ENCODE measurements at places on chromosomes 6 and 20. TPM values are rescaled to one million over a fixed set of nuclear protein-coding genes. Genes with fewer than 3 reads are reported as not detected.

The ULBP2 gene
- total RNA-seq, result 0.66 TPM

- no peak for DNase-seq
Observed at GRCh38 chr6:13398421-13398994, 70.2 kb upstream of the TBC1D7 start.

- no peak for DNase-seq
Observed at GRCh38 chr20:45828589-45828988, 1.5 kb upstream of the TNNC2 start.

DNA sequence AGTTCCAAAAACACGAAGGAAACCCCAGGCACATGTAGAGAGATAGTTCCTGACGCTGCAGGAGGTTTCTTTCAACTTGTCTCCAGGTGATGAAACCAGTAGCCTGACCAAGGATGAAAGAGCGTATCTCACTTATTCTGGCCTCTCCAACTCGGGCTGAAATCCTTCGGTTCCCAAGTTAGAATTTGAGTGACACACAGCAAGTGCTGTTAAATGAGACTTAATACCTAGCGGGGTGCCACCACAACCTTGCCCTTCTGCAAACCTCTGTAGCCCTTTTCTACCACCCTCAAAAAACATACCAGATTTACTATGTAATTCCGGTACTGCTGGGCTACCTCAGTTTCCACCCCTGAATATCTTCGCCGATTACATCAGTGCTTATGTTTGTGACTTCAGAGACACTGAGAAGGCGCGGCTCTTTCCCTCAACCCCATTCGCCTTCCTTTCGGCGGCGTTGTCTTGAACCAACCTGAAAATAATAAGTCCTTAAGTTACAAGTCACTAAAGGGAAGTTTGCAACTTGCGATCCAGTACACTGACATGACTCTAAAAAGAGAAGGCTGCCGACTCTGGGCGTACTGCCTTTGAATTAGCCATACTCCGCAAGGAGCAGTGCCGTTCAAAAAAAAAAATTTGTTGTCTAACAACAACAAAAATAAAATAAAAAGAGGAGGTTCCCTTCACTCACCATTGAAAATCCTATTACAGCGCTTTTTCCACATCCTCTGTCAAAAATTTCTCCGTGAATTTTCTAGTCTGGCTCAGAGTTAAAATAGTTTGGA is 194.9 kb upstream of the ZNF184 start:
- DNase-seq, result no peak

DNA sequence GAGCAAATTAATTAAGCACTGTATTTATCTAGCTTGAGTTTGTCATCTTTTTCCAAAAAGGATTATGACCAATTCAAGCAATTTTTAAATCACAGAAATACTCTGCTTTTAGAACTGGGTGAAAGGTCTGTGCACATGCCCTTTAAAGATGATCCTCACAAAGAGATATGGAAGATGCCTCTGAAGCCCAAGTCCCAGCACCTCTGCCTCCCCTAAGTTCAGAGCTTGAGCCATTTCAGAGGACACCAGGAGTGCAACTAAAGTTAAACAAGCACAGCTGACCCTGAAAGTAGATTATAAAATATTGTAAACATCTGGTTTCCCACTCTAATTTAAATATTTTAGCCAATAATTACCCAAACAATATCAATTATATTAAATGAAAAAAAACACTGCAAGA is 139.5 kb upstream of the BEND6 start:
- DNase-seq, result no peak

The DUSP15 gene
- total RNA-seq, result 0.76 TPM

DNA sequence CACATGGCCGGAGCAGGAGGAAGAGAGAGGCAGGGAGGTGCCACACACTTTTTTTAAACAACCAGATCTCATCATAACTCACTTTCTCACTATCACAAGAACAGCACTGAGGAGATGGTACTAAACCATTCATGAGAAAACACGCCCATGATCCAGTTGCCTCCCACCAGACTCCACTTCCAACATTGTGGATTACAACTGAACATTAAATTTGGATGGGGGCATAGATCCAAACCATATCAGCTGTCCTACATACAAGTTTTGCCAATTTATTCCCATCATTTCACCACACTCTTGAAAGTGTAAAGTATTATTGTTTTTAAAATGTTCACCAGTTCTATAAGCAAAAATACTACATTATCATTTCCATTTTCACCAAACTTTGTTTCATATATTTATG is 33.9 kb upstream of the VGLL2 start:
- DNase-seq, result no peak

GRCh38 chr6:90780141-90780540 is 193.3 kb upstream of the MAP3K7 start:
- no peak for DNase-seq

GRCh38 chr6:145370559-145370958 is 364.8 kb downstream of the EPM2A start:
- DNase-seq, result no peak

DNA sequence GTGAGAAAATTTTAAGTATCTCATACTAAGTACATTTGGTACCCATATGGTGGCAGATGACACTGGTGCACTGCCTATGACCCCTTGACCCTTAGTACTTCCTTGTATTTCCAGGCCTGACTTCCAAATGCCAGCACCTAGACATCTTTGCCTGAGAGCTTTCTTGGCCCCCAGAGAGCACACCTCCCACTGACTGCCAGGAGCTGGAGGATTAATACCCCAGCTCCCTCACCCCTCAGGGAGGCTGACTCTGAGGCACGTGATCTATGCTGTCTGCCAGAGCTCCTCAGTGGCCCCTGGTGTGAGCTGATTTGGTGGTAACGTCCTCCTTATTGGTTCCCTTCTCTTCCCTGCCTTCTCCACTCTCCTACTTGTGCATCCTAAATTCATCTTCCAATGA is 38.0 kb downstream of the BFSP1 start:
- DNase-seq, result no peak
